ENCODE measurements at places on chromosomes 12 and 14. TPM values are rescaled to one million over a fixed set of nuclear protein-coding genes. Genes with fewer than 3 reads are reported as not detected.

The MYH6 gene
- total RNA-seq, result 0.08 TPM

The TSPAN19 gene
- total RNA-seq, result not detected

The ASCL1 gene
- total RNA-seq, result not detected

The TAS2R14 gene
- 2.9 TPM for total RNA-seq

The POTEM gene
- not detected for total RNA-seq

The SLC5A8 gene
- not detected for total RNA-seq

The CEP170B gene
- 3.0 TPM for total RNA-seq

The NRXN3 gene
- not detected for total RNA-seq

The MLXIP gene
- 45.7 TPM for total RNA-seq

Data from activated CD4-positive, alpha-beta T cell treated with anti-CD3 and anti-CD28 coated beads, Interleukin-2, amount 10 ng/mL, durations not matched to agents 7 days and 5 days (primary cell).